ENCODE measurements at places on chromosomes 5 and 9. TPM values are rescaled to one million over a fixed set of nuclear protein-coding genes. Genes with fewer than 3 reads are reported as not detected.

GBGT1 gene
- 1.8 TPM for total RNA-seq

MORN5 gene
- not detected for total RNA-seq

KLHL3 gene
- 3.3 TPM for total RNA-seq

GRCh38 chr5:103487218-103487617 lies 75.4 kb downstream of the NUDT12 start:
- H3K27me3 ChIP-seq, result no peaks in the 10 kb centered on the region
- H3K4me3 ChIP-seq, result no peak overlapping the region
- no peaks in the 10 kb centered on the region for H3K4me1 ChIP-seq
- H3K27ac ChIP-seq, result no peak overlapping the region

- no peaks in the 10 kb centered on the region for H3K36me3 ChIP-seq
- no peak for DNase-seq
- H3K4me1 ChIP-seq, result no peaks in the 10 kb centered on the region
- no peaks in the 10 kb centered on the region for H3K27me3 ChIP-seq
Measured at GRCh38 chr5:96187309-96188027, 225.8 kb upstream of the ELL2 start.
